ENCODE measurements at places on chromosomes 4 and X.

GRCh38 chrX:12955882-12956703 is 18.8 kb upstream of the TMSB4X start:
- peak; percentile 69 for DNase-seq

GRCh38 chr4:108849611-108850168 is 86.8 kb upstream of the ETNPPL start:
- DNase-seq = no peak

DNA sequence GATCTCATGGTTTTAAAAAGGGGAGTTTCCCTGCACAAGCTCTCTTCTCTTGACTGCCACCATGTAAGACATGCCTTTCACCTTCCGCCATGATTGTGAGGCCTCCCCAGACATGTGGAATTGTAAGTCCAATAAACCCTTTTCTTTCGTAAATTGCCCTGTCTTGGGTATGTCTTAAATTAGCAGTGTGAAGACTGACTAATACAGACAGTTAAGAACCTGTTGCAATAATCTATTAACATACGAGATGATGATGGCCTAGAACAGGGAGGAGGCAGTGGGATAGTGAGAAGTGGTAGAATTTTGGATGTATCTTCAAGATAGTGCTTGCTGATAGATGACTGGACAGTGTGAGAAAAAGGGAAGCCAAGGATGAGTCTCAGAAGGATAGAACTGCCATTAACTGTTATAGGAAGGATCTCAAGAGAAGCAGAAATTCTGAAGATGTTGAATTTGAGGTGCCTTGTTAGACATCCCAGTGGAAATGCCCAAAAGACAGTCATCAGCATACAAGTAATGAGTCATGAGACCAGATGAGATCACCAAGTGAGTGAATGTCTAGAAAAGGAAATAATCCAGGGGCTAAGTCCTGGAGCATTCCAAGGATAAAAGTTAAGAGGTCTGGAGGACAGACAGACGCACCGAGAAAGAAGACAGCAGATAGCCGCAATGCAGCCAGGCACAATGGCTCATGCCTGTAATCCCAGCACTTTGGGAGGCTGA is 38.8 kb upstream of the UGDH start:
- DNase-seq = no peak

- no peak for DNase-seq
Observed at GRCh38 chrX:131565909-131566308, 22.0 kb downstream of the OR13H1 start.

DNA sequence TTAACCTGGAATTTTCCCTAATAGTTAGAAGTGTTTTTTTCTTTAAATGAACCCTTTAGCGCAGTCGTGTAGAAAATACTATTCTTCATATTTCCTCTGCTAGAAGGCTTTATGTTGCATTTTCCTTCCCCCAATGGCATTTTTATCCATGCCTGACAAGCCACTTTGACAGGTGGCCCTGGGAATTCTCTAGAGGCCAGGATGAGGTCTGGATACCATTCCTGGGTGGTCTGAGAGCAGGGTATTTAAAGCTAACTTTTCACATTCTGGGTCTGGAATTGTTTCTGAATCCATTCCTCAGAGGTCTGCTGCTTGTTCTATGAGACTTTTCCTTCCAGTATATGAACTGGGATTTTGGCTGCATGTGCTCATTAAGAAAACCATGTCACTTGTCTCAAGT is 31.2 kb upstream of the PDGFRA start:
- no peak for DNase-seq

GRCh38 chr4:6017800-6018199 is 431 bp downstream of the C4orf50 start:
- DNase-seq = no peak

DNA sequence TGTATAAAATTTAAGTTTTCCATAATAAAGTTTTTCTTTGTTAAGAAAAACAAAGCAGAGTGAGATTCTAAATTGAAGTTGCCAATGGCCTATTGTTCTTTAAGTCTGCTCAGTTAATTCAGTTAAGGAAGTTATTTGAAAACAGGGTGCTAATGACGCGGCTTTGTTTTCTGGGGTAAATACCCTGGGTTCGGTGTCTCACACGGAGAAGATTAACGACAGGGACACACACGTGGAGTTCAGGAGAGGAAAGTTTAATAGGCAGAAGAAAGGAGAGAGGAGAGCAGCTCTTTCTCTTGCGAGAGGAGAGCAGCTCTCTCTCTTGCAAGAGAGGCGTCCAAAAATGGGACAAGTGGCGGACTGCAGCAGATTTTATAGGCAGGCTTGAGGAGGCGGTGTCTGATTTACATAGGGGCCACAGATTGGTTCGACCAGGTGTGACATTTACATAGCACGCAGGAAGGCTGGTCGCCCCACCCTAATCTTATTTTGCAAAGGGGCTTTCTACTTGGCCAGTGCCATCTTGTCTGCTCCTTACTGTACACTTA is 9.6 kb downstream of the CA5B start:
- no peak for DNase-seq

GRCh38 chr4:145308598-145308997 is 128.2 kb upstream of the OTUD4 start:
- DNase-seq = no peak

DNA sequence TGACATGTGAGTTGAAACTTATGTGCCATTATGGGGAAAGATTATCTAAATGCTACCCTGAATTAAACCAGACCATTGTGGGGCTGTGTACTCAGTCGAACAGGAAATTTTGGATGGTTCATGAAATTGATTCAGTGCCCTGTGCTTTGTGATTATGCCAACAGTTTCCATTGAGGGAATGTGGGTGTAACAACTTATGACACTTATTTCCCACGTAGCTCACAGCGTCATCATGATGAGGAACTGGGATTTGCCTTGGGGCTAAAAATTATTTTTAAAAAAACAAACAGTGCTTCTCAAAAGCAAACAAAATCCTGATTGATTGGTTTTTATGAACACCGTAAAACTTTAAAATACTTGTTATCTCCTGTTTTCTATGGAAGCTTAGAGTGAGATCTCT is 8.3 kb upstream of the CLTRN start:
- no peak for DNase-seq

GRCh38 chr4:113564493-113564892 is 197.0 kb downstream of the CAMK2D start:
- DNase-seq = no peak

GRCh38 chr4:172521680-172522079 is 646.9 kb upstream of the GALNT7 start:
- DNase-seq = no peak

GRCh38 chr4:104524026-104524425 is 29.3 kb upstream of the CXXC4 start:
- DNase-seq = no peak
